ENCODE measurements at places on chromosomes 6 and 20. TPM values are rescaled to one million over a fixed set of nuclear protein-coding genes. Genes with fewer than 3 reads are reported as not detected.

The AIF1 gene
- not detected for polyA plus RNA-seq

The PTCRA gene
- not detected for polyA plus RNA-seq

The GUCA1A gene
- 0.69 TPM for polyA plus RNA-seq

The MOG gene
- polyA plus RNA-seq, result 1.7 TPM

Data from Purkinje cell (primary cell).